ENCODE measurements at places on chromosomes 1 and 21.
A peak's percentile ranks its signal among the peaks of the same experiment; 100 is the strongest.

DNA sequence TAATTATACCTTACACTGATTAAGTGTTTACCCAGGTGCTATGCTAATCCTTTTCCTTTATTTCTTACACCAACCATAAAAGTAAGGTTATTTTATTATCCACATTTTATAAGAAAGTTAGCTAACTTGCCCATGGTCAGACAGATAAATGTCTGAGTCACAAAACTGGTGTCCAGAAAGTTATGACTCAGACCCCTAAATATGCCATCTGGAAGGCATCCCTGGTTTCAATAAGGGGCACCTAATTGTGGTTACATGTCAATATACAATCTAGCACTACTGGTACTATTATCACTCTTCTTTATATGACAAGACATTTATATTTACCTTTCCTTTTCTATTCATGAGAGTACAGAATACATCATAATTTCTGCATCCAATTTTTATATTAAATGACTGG, 496.5 kb upstream of the ADGRL2 start:
- no peak for DNase-seq

- DNase-seq: no peak
Measured at GRCh38 chr1:174789399-174789798, 210.3 kb upstream of the CACYBP start.

DNA sequence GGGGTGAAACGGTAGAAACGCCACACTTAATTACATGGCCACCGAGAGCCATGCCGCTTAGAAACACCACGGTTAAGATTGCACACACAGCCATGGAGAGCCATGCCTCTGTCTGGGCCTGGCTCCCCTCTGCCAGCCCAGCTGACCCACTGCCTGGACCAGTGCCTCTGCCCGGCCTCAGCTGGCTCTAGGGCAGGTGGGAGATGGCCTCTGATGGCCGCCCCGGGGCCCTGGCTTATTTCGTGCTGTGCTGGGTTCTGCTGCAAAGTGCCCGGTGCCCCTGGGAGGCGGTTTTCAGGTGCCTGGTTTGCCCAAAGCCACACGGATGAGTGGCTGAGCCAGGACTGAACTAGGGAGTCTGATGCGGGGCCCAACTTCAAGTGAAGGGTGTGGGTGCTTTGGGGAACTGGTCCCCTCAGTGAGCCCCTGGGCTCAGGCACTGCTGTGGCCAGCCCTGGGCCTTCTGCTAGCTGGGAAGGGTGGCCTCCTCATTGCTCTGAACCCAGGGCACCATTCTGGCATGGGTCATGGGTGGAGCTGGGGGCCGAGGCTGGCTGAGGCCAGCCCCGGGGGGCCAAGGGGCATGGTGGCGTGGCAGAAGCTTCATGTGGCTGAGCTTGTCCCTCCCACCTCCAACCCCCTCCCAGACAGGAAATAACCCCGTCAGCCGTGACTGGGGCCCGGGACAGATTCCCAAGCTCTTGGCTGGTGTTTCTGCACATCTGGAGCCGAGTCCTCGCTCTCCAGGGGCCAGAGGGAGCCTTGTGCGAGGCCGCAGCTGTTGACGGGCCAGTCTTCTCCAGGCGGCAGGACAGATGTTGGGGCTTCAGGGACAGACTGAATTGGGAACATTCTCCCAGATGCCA, 1.9 kb upstream of the GPR153 start:
- DNase-seq: no peak

GRCh38 chr1:91381844-91382243, 22.8 kb downstream of the HFM1 start:
- DNase-seq: no peak

GRCh38 chr1:186858923-186859322, 30.2 kb downstream of the PLA2G4A start:
- DNase-seq: no peak

DNA sequence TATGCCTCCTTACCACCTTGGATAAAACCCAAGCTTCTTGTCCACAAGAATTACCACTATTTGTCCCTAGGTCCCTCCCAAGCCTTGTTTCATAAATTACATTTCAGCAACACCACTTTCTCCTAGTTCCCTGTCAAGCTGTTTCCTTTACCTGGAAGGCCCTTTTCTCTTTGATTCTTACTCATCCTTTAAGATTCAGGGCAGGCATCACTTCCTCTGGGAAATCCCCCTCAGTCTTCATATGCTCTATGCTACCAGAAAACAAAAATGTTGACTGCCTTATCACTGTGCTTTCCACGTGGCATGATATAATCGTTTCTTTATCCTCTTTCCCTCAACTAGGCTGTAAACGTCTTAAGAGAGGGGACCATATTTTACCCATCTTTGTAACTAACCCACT, 102.7 kb downstream of the LYST start:
- no peak for DNase-seq

GRCh38 chr1:24178407-24178806, 8.7 kb downstream of the IFNLR1 start:
- no peak for DNase-seq

GRCh38 chr1:24968941-24969585, 39.0 kb upstream of the RUNX3 start:
- no peak for DNase-seq

DNA sequence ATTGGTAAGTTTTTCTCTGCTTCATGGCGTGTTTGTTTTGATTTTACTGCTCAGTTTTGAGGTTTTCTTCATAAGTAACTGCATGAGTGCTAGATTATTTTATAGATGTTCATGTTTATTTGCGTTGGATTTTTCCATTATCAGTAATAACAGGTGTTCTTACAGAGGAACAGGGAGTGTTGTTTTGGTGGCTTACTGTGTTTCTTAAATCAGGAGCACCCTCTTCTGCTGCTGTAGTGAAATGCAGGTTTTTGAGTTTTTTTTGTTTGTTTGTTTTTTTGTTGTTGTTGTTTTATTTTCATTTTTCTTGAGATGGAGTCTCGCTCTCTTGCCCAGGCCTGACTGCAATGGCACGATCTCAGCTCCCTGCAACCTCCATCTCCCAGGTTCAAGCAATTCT, 32.6 kb downstream of the CTBS start:
- peak; percentile 41 for DNase-seq

GRCh38 chr1:159431904-159432303, at the start of gene OR10J4:
OR10J4 (plus strand) TSS chr1:159432204.
- no peak for DNase-seq

GRCh38 chr1:21292984-21293536, 2.8 kb upstream of the ECE1 start:
- no peak for DNase-seq

GRCh38 chr1:35477870-35478269, 79.3 kb downstream of the KIAA0319L start:
- no peak for DNase-seq

GRCh38 chr1:218990019-218990418, 183.7 kb upstream of the LYPLAL1 start:
- DNase-seq: no peak

- no peak for DNase-seq
Measured at GRCh38 chr1:50415235-50416149, 7.8 kb downstream of the DMRTA2 start.

DNA sequence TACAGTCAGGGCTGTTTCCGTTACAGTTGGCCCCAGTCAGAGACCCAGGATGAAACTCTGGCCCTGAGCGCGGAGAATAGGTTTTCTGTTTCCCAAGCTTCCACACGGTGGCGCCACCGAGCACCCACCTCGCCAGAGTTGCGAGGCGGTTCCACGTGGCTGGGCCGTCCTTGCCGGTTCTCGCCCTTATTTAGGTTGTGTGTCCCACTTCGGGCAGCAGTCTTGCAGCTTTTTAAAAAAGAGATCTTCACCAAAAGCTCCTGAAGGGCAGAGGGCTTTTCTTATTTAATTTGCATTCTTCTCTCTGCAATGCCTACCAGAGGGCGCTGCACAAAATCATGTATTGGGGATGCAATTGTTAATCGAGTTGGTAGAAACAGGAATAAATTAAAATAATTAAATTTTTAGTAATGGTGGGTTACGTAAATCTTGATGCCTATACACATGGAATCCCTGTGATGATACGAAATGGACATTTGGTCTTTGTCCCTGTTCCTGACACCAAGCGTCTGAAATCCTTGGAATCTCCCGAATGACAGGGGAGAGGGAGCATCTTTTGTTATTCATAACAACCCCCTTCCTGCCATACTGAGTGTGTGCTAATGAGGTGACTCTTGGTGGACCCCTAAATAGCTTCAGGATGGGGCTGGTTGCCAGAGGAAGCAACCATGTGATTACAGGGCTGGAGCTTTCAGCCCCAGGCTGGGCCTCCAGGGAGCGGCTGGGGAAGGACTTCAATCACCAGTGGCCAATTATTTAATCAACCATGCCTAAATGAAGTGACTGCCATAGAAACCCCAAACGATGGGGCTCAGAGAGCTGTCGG, 5.6 kb upstream of the S100A7 start:
- peak; percentile 54 for DNase-seq

- no peak for DNase-seq
Measured at GRCh38 chr1:69648486-69648885, 80.8 kb downstream of the LRRC7 start.

DNA sequence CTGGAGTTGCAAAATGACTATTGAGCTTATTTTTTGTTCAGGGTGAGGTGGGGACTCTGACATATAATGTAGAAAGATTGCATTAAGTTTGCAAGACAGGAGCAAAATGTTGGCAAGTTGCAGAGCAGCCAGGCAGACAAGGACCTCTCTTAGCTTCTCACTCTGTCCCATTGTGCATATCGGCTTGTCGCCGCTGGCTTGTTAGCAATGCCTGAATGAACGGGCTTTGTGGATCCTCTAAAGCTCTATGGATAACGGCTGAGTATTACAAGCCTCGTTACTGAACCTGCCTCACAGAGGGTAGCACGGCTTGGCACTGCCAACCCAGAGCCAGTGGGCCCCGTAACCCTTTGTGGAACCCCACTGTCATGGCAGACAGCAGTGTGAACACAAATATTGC, 68.4 kb downstream of the TNR start:
- no peak for DNase-seq

GRCh38 chr1:93395195-93395594, 49.5 kb downstream of the DR1 start:
- no peak for DNase-seq

DNA sequence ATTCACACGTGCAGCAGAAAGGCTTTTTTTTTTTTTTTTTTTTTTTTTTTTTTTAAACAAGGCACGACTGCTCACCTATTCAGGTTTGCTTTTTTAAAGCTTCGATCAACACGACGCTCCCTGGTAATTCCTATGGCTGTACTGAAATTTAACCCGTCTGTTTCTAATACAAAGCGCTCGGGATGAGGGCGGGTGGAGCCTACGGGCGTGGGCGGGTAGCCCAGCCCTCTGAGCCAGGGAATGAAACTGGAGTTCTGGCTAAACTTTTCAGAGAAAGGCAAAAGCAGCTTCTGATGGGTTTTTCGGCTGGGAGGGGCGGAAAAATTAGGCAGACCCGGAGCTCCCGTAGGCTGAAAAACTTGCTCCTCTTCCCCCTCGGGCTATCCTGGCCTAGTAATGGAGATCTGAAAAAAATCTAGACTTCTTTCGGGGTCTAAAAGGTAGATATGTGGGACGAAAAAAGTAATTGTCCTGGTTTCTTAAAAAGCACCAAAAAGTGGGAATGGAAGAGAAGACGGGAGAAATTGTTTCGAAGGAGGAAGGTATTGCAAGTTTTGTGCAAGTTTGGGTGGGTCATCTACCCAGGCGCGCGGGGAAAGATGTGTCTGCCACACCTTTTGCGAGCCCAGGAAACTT, 7.4 kb downstream of the NR5A2 start:
- DNase-seq: no peak

GRCh38 chr1:221184131-221184794, 305.0 kb downstream of the HLX start:
- no peak for DNase-seq

DNA sequence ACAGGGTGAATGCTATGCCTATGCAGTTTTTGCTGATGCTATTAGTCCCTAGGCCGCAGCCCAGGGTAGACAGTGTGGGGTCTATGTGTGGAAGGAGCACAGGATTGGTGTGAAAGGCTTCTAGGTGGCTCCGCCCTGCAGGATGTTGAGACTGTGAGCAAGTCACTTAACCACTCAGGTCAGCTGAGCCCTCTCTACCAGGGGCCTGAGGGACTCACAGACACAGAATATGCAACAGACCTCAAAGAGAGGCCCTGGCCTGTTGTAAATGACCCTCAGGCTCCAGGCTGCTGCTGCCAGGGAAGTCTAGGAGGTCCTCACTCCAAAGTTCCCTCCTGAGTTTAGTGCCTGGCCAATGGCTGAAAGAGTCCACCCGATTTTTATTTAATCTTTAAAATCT, 11.0 kb downstream of the NHLH2 start:
- no peak for DNase-seq

GRCh38 chr1:177451191-177451590, 280.4 kb downstream of the BRINP2 start:
- DNase-seq: no peak

- DNase-seq: no peak
Measured at GRCh38 chr1:157734321-157734720, 33.8 kb upstream of the FCRL3 start.

DNA sequence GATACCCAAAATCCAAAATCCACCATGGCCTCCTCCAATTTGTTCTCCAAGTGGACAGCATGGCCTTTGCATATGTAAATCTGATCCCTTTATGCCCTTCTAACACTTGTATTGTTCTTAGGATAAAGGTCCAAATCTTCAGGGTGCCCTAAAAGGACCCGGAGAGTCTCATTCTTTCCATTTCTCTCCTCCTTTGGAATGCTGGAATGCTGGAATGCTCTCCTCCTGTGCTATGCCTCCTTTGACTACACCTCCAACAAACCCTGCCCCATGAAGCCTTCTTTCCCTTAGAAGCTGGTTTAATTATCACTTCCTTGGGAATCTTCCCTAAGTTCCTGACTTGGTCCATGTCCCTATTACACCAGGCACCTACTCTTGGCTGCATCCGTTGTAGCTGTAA, 484.8 kb upstream of the RUNX1 start:
- no peak for DNase-seq

DNA sequence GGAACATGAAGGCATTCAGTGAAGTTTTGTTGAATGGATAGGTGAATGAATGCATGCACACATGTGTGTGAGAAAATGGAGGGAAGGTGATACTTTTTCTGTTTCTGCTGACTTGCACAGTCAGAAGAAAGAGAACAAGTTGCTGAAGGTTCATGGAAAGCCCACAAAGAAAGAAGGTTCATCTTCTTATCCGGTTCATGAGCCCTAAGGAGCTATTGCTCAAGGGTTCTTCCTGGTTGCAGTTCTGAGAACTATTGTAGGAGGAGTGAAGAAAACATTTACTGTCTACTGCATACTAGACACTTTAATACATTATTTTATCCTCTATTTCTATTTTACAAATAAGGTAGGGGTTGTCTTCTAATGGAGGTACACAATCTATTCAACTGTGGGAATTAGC, 13.4 kb upstream of the NIBAN1 start:
- DNase-seq: no peak
